Left ventricle myocardium superior (tissue), 1 donor: ENCODE measurements at places on chromosomes 7 and 10. TPM values are rescaled to one million over a fixed set of nuclear protein-coding genes. Genes with fewer than 3 reads are reported as not detected.

DNA sequence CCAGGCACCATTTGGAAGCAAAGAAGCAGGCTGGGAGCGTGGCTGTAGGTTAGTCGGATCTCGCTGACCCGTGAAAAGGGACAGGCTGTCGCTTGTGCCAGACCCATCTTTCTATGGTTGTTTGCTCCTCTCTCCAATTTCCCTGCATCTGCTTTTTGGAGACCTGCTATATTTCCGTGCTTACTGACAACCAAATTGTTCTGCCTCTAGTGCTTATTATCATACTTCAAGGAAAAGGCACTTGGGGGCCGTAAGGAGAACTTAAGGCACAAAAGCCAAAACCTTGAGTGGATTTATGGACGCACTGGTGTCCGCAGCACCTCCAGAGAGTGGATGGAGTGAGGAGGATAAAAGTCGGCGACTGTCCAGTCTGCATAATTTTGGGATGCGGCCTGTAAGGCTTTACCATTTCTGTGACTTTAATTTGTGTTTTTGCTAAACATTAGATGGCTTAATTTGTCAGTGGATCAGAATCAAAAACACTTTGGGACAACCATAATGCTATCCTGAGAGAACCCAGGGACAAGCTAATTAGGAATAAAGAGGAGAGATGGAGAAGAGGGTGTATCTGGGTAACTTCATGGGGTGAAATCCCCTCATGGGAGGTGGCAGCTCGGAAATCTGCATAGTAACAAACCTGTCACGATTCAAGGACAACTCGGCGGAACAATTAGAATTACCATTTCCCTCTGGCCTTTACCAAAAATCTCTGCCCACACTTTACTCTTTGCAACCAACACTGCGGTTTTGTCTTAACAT, 206.7 kb downstream of the HDAC9 start:
- DNase-seq, result no peak

Gene ST8SIA6
- 7.4 TPM for total RNA-seq

Gene SFMBT2
- 11.0 TPM for total RNA-seq

DNA sequence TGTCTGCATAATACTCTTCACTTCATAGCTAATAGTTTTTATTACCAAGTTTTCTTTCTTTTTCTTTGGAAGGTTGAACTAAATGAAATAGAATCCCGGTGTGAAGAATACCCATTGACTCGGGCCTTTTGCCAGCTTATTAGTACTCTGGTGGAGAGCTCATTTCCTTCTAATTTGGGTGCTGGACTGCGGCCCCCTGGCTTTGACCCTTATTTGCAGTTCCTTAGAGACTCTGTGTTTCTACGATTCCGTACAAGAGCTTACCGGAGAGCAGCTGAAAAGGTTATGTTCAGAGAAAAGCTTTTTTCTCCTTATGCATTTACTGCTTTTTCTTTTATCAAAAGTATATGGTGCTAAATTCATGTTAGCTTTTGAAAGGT, 40.2 kb downstream of the NUP205 start:
- no peak for DNase-seq

GRCh38 chr7:77205706-77206105, 6.1 kb upstream of the FGL2 start:
- DNase-seq, result no peak

Gene SERPINE1
- total RNA-seq, result 1.3 TPM

Gene GJD4
- total RNA-seq, result not detected

DNA sequence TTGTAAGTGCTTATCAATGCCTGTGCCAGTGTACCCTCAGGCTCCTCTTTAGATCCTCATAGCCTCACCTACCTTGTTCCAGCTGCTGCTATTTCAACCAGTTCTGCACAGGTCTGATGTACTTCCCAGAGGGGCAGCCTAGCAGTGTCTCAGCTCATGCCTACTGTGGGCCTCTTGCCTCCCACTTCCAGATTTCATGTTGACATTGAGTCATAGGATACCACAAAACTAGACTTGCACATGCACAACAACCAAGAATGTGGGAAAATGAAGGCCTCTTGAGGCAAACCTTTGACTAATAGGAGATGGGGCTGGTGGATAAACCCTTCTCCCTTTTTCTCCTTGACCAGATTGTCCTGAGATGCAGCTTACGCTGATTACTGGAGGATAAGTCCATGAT, 31.0 kb downstream of the PON3 start:
- no peak for DNase-seq

DNA sequence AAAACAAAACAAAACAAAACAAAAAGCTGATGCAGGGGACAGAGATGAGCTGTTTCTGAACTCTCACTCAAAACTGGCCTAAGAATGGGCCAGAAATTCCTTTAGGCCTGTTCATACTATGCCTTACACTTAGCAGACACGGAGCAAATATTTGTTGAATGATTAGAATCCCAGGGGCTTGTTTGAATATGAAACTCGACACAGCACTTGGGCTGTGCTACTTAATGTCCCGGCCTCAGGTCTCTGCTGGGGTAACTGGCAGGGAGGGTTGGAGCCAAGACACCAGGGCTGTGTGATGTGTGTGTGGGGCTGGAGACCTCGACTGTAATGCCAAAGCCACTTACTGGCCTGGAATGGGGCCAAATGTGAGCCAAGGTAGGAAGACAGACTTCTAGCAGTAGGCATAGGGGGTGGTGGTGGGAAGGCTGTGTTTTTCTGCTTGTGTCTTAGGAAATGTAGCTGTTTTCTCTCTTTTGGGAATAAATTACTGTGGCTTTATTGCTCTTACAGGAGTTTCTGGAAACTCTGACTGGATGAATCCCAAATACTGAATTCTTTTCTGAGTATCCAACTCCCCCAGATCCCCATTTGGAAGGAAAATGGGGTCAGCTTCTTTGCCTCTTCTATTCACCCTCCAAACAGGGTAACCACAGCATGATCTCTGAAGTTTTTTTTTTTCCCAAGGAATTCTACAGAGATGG, 66.7 kb downstream of the EMX2 start:
- peak; percentile 40 for DNase-seq

- DNase-seq, result no peak
Observed at GRCh38 chr7:27961255-27961654, 219.3 kb downstream of the JAZF1 start.

DNA sequence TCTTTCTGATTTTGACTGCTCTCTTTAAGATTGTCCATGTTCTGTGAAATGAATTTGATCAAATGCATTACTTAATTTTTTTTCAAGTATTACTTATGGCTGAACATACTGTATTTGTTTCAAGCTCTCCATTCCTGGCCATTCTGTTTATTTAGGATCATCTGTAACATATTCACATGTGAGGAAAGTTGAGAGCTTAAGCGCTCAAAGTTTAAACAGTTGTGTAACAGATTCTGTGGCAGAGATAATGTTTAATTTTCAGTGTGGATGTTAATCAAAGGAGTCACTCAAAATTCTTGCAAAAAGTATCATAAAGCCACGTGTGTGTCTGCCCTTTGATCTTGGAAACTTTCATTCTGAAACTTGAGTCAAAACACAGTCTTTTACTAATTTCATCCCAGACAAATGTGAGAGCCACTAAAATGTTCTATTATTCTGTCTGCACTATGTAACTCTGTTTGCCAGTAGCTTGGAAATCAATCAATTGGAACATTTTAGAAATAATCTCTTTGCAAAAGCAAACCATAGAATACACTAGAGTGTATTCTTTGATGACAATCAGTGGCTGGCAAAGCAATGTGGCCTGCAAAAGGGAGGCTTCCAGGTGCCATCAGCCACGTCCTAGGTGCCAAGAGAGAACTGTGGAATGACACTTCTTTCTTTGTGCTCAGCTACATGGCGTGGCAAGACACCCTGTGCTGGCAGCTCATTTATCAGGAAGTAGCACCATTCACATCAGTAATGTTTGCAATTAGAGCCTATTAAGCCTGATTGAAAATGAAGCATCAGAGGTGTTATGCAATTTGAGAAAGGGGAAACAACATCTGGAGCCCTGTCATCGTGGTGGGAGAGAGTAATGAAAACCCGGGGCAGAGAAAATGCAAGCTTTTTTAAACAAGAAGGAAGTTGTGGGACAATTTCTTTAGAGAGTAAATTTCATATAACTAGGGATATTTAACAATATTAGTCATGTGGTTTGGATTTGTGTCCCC, 40.9 kb downstream of the ARL5B start:
- no peak for DNase-seq

DNA sequence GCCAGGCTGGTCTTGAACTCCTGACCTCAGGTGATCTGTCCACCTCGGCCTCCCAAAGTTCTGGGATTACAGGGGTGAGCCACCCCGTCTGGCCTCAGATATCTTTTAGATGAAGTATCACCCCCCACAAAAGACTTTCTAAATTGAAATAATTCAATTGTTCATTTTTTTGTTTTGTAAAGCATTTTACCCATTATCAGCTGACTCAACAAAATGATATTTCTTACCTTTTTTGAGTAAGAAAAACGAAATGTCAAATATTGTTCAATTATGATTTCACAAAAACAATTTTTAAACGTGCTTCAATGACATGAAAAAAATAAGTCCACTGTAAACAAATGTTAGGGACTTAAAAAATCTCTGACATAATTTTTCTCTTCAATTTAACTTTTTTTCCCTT, 822 bp upstream of the PRPF18 start:
- no peak for DNase-seq

DNA sequence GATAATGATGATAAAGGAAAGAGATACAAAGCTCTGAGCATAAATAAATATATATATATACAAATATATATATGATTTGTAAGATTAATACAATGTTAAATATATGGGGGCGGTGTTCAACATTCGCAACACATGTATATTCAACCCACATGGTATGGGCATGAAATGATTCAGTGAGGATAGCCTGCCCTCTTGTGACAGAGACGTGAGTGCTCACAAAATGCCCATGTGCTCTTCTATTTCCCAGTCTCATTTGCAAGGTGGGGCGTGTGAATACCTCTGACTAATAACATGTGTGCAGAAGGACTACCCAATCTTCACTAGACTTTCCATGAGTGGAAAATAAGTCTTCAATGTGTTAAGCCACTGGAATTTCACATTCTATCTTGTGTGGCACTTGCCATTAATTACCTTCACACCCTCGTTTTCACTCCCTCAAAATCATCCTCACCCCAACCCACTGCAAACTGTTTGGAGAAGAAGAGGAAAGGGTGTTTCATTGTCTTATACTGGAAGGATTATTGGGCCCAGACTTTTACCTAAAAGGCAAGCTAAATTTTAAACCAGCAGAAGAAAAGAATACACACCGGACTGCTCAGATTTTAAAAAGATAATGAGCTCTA, 26.9 kb downstream of the ASAH2 start:
- DNase-seq, result no peak

Gene LRRC17
- 1.9 TPM for total RNA-seq

Gene INA
- not detected for total RNA-seq

DNA sequence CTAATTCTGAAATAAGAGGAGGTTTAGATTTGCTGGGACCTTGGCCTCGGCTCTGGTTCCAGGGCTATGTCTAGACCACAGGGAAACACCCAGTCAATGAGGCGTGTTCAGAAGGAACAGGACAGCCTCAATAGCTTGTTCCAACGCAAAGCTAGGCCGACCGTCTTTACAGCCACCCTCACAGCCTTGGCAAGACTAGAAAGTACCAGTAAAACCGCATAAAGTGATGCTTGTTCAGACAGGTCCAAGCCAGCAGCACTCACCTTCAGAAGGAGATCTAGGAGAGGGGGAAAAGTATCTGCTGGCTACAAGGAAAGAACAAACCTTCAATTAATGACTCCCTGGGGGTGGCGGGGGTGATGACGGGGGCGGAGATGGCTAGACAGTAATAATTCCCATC, 50.1 kb upstream of the LMTK2 start:
- no peak for DNase-seq

DNA sequence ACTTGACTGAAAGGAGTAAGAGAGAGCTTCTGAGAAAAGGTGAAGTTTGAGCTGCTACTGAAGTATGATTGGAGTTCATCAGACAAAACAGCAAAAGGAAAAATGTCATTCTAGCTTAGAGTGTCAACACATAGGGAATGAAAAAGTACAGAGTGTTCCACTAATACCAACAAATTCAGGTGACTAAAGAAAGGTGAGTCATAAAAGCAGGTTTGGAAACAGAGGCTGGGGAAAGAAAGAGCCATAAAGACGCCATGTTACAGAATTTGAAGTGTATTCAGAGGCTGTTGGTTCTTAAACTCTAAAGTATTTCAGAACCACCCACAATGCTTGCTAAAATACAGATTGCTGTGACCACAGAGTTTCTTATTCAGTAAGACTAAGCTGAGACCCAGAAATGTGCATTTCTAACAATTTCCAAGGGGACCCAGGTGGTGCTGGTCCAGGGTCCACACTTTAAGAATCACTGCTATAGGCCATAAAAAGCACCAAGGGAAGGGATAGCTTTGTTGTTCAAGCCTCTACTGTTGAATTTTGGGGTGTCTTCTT, 143.1 kb downstream of the ELAPOR2 start:
- no peak for DNase-seq

Gene ADO
- total RNA-seq, result 16.7 TPM

Gene MSMB
- not detected for total RNA-seq

DNA sequence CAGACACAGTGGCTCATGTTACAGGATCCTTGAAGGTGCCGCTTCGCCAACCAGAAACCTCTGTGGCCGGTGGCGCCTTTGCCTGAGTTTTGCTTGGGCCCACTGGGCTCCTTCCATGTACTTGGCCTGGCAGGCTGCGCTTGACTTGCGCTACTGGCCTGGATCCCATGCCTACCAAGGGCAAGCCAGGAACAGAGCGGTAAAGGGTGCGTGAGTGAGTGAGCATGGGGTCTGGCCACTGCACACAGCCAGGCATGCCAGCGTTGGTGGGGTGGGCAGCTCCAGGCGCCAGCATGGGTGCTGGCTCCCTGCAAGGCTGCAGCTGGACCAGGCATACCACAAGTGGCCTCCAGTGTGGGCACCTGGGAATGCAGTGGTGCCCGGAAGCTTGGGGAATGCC, 16.3 kb upstream of the TSPAN15 start:
- DNase-seq, result no peak

DNA sequence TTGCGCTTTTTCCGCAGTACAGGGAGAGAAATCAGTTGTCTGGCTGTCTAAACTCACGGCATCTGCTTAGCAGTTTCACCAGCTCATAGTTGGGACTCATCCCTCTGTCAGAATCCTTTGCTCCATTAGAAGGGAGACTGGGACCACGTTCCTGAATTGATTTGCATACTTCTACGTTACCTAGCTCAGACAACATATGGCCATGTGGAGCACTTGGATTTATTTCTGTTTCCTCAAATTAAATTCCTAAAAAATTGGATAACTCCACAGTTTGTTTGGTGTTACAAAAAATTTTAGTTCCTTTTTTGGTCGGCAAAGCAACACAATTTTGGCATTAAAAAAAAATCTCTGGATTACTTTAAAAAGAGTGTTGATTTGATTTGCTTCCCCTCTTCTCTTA, 614.0 kb downstream of the AUTS2 start:
- DNase-seq, result no peak

DNA sequence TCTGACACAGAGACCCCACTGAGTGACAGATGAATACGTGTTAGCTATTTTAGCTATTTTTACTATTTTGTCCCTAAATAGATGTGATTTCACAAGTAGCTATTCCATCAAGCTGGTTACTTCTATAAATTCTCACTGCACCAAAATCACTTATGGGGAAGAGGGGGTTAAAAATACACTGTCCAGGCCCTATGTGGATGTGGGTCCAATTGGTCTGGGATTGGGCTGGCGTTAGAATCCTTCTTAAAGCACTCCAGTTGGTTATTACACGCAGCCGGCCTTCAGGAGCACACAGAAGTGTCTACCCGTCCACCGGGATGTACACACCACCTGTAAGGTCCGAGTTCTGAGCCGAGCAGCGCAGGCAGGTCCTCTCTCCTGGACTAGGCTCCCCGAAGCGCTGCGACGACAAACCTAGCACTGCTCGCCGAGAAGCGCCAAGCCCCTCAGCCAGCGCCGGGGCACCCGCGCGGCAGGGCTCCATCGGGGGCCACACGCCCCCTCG, 222.3 kb upstream of the MKLN1 start:
- DNase-seq, result no peak

Gene PARP12
- total RNA-seq, result 13.8 TPM
